Progenitor cell of endocrine pancreas (in vitro differentiated cells): ENCODE measurements at places on chromosomes 1 and 21.
A peak's percentile ranks its signal among the peaks of the same experiment; 100 is the strongest.

- DNase-seq, result no peak
Measured at GRCh38 chr1:2316451-2316961, 74.8 kb downstream of the MORN1 start.

DNA sequence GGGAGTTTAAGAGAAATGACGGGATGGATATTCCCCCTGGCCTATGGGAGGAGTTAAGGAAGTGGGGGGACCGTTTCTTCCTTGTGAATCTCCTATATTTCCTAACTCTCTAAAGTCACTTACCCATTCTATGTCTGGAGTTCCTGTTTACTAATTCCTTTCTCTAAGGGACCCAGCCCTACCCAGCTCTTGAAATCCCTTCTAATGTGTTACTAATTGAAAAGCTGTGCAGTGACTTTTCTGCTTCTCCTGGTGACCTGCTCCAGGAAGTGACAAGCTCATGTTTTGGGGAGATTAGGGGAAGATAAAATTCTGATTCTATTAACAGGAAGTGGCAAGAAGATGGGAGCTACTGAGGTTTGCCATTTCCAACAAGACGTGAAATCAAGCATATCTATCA lies 4.0 kb upstream of the SAMSN1 start:
- no peak for DNase-seq

DNA sequence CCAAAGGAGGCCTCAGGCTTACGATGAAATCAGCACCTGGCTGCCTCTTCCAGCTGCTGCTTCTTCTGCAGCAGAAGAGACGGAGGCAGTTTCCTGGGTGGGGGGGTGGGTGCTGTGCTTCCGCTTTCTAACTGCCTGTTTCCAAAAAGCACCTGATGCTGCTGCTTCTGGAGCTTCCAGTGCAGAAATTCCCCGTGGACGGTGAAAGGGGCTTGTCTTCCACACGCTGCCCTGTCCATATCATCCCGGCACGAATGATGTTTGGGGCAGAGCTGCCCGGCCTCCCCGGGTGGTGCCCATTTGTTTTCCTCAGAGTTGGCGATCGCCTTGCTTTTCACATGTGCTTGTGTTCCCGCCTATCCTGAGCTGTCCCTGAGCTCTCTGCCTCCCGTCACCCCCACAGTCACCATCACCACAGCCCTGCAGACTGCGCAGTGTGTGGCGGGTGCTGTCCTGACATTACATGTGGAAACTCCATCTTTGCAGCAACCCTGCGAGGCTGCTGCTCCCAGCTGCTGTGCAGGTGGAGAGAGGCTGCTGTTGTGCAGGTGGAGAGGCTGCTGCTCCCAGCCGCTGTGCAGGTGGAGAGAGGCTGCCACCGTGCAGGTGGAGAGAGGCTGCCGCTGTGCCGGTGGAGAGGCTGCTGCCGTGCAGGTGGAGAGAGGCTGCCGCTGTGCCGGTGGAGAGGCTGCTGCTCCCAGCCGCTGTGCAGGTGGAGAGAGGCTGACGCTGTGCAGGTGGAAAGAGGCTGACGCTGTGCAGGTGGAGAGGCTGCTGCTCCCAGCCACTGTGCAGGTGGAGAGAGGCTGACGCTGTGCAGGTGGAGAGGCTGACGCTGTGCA lies 1.8 kb downstream of the TTLL10 start:
- no peak for DNase-seq

DNA sequence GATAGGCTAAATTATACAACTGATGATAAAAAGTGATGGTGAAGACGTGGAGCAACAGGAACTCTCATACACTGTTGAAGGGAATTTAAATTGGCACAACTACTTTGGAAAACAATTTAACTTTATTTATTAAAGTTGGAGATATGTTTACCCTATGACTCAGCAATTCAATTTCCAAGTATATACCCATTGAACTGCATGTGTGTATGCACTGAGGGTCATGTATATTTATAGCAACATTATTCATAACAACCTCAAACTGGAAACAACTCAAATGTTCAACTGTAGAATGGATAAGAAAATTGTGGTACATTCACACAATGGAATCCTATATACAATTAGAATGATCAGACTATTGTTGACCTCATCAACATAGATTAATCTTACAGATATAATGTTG lies 16.5 kb upstream of the BCAS2 start:
- no peak for DNase-seq

GRCh38 chr1:229461032-229461668 lies 27.3 kb upstream of the ACTA1 start:
- DNase-seq, result no peak

DNA sequence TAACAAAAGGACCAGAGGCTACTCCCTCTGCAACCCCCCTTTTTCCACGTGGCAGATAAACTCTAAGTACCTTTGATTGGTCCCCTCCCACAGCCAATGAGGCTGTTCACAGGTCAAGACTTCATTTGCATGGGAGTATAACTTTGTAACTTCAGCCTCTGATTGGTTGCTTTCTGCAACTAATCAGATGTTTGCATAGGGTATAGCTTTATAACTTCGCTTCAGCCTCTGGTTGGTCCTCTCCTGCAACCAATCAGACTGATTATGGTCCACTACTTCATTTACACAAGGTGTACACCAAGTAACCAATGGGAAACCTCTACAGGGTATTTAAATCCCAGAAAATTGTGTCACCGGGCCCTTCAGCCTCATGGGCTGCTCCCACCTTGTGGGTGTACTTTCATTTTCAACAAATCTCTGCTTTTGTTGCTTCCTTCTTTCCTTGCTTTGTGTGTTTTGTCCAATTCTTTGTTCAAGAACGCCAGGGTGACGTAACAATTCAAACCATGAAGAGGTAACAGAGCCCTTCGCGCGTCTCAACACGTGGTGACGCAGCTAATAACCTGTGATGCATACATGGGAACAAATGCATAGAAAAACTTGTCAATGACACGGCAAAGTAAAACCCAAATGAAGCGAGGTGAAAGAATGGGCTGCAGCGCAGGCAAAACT lies 47.2 kb downstream of the VPS26C start:
- DNase-seq, result no peak

DNA sequence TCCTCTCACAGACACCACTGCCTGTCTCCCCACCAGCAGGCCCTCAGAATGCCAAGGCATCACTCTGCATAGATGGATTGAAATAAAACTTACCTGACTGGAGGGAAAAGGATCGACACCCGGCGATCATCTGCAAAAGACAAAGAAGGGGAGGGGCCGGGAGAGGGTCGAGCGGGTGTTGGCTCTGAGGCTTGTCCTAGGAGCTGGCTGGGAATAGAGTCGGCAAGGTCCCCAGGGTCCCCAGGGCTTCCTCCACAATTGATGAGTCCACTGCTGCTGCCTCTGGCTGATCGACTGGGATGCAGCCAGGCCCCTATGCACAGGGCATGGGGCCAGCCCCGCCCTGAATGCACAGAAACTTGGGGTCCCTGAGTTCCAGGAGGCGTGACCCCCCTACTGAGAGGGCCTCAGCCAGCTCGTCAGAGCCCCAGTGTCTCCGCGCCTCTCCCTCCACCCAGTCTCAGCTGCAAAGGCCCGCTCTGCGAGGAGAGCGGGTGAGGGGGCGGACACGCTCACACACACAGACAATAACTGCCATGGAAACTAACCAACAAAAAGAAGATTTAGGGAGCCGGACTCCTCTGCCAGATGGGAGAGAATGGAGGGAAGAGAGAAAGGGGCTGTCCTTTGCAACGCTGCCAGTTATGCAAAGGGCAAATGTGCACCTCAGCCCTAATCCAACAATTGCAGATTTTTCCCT lies at the start of gene KLHDC8A:
Gene KLHDC8A (minus strand): TSS at position 483 of the 700 bp plus-strand sequence. CDS start 13,318 bp downstream, outside the sequence.
- DNase-seq, result no peak

DNA sequence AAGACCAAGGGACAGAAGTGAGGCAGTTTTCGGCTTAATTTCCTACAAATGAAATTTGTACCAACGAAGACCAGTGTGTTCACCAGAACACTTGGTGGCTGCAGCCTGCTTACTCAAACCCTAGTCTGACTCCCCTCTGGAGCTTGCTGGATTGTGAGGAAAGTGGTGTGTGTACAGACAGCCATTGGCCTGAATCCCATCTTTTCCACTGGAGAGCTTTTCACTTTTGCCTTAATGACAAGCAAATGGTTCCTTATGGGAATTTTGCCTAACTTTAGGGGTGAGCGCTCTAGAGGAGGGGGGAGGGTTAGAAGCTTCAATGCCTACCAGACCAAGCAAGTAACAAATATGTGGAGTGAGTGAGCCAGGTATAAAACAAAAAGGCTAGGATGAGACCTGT lies 17.3 kb downstream of the METTL13 start:
- no peak for DNase-seq

- peak; percentile 38 for DNase-seq
Measured at GRCh38 chr1:162878000-162878596, 17.1 kb upstream of the CCDC190 start.

DNA sequence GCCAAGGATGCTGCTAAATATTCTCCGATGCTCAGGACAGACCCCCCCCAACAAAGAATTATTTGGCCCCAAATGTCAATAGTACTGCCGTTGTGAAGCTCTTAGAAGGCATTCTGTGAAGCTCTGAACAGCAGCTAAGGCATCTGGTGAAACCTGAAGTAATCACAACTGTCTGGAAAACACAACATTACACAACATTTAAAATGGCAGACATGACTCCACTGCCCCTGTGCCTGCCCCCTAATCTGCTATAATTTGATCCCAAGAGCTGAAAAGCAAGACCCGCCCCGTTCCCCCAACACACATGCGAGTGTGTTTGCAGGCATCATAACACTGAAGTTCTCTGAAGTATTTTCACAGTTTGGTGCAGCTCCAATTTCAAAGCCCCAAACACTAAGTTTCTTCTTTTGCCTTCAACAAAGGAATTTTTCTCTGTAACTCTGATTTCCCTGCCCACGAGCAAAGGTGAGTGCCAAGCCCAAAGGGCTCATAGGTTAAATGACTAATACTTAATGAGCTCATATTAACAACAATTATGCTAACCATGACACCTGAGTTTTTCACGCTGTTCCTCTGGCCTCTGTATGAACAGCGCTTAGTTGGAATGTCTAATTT lies 129.2 kb downstream of the CLIC6 start:
- no peak for DNase-seq

DNA sequence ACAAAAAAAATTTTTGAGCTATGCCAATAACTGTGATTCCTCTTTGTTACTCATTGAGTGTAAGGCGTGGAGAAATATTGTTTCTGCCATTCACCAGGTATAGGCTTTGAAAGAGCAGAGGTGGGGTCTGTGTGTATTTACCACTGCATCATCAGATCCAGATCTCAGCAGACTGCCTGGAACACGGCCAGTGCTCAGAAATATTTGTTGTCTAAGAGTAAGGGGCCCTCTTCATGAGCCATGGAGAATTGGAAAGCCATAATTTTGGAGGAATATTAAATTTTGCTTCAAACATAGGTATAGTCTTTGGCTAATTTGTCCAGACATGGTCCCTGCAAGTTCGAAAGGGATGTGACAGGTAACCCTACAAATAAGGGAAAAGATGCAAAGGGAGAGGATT lies 231.3 kb upstream of the IRF2BP2 start:
- no peak for DNase-seq

DNA sequence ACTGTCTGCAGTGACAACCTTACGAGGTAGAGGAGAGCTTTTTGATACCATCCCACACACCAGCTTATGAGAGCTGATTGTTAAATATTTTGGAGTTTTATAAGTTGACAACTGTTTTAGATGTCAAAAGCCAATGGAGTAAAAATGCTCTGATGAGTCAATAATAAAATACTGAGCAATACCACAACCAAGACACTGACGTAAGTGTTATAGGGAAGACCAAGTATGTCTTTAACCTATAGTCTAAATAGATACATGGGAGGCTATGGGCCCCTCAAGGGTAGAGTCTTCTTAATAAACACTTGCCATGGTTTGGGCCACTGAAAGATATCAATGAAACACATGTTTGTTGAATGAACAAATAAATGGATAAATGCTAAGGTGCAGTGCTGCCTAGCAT lies 49.2 kb downstream of the DUSP10 start:
- DNase-seq, result no peak

- DNase-seq, result no peak
Measured at GRCh38 chr1:204146965-204147364, 4.9 kb downstream of the ETNK2 start.

GRCh38 chr1:177915641-177916040 lies 54.2 kb downstream of the SEC16B start:
- DNase-seq, result no peak

DNA sequence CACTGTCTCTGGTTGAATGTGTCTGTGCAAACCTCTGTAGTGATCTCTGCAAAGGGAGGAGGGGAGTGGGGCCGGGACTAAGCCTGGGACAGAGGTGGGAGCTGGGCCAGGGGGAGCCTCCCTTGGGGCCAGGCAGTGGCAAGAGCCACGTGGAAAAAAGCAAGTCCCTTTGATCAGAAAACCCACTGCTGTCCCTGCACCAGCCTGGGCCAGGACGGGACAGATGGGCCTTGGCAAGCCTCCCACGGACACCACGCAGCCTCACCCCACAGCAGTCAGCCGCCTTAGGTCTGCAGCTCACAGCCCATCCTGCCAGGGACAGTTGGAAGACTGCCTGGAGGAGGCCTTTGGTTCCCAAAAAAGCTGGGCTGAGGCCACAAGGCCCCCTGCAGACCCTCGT lies 11.7 kb upstream of the TRAPPC10 start:
- DNase-seq, result no peak

DNA sequence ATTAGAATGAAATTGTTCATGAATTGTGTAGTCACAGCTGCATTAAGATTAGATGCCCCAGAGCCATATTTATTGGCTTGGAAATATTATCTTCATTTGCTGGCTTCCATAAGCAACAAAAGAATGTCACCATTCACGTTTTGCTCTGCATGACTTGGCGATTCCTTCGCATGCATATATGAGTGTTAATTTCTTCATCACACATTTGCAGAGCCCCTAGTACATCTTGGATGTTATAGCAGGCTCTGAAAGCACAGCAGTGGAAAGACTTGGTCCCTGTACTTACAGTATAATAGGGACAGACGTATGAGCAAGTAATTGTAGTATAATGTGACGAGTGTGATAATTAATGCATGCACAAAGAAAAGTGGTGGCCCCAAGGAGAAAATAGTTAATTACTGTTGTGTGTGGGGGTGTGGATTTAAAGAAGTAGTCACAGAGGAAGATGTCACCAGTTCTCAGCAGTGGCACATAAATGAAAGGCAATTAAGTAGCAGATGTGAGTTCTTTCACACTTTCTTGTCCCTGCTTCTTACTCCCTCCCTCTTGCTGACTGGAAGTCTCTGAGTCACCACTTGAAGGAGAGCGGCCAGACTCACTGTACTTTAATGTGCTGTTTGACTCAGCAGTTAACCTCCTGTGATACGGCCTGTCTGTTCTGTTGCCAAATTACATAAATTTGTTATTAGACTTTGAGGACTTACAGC lies 21.0 kb downstream of the S100A10 start:
- no peak for DNase-seq

DNA sequence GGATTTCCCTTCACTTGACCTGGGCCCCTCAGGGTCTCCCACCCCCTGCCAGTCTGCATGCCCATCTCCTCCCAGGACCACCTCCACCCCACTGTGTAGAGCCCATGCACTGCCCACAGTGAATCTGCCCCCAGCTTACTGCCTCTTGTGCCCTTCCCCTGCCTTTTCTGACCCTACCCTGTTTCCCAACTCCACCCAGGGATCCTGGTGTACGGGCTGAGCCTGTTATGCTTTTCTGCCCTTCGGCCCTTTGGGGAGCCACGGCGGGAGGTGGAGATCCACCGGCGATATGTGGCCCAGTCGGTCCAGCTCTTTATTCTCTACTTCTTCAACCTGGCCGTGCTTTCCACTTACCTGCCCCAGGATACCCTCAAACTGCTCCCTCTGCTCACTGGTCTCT lies 1.9 kb downstream of the TMEM79 start:
- DNase-seq, result no peak
